ENCODE measurements at places on chromosomes 3 and 15.

DNA sequence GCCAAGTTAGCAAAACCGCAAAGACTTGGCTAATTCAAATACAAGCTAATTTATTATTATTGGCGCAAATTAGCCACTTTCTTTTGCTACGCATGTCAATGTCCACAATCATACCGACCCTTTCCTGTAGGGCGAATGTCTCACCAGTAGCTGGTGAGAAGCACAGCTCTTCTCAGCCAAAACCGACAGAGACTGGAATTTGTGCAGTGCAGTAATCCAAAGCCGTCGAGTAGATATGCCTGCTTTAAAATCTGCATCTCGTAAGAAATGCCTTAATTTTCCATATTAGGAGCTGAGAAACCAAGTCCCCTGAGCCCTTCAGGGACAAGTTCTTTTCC lies 614 bp upstream of the MINDY2 start:
- DNase-seq = no peak

DNA sequence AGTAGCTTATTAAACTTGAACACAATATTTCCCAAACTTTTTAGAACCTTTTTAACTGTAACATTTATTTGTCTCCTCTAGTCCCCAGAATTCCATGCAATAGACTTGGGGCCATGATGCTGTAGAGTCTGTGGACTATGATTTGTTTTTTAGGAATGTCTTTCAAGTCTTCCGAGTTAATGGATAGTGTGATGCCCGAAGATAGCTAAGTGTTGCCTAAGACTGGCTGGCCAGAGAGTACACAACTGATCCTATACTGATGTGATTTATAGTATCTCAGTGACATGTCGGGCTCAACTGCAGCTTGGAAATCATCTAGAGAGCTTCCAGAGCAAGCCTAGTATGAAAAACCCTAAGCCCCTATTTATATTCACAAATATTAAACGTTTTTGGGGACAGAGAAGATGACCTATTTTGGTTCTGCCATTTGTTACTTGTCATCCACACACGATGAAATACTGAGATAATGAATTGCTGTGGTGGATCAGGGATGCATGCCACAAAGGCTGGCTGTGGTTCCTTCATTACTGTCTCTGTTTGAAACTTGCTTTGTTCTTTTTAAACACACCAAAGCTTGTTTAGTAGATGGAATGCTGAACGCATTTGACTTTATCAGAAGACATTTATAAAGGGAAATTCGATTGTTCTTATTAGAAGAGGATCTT lies 507.4 kb downstream of the TAFA4 start:
- no peak for DNase-seq

DNA sequence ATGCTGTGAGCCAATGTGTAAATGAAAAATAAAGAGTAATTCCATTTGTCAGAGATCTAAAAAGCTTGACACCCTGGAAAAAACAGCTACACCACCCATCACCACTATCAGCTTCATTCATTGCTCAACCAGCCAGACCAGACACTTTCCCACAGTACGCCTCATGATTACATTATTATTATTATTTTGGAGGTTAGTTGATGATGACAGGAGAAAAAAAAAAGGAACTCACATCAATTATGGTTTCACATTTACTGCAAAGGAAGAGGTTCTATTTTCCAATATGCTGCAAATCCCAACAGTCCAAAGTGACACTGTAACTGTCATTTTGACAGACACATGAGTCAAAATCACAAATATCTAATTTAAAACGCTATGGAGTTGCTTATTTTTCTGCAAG lies 134.7 kb upstream of the TSC22D2 start:
- DNase-seq = no peak

DNA sequence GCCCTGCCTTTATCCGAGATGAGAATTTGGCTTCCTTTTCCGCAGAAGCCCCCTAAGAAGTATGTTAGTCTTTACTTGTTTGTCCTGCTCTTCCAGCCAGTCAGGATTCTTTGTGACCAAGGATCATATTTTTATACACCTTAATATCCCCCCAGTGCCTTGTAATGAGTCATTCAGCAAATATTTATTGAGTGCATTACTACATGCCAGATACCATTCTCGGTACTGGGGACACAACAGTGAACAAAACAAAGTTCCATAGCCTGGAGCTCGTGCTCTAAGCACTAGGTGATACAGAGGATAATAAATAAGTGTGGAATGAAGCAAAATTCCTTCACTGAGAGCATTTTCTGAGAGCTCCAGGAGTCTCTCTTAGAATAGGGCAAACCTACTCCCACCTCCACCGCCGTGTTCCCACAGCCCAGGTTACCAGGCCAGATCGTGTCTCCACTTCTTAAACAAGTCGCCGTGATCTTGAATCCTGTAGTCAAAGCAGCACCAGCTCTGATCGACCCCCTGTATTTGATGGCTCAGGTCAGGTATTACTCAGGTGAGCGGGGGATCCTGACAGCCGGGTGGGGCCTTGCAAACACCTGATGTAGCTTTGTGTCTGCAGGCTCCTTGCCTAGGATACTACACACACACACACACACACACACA lies 18.5 kb downstream of the TTC21A start:
- DNase-seq = no peak

DNA sequence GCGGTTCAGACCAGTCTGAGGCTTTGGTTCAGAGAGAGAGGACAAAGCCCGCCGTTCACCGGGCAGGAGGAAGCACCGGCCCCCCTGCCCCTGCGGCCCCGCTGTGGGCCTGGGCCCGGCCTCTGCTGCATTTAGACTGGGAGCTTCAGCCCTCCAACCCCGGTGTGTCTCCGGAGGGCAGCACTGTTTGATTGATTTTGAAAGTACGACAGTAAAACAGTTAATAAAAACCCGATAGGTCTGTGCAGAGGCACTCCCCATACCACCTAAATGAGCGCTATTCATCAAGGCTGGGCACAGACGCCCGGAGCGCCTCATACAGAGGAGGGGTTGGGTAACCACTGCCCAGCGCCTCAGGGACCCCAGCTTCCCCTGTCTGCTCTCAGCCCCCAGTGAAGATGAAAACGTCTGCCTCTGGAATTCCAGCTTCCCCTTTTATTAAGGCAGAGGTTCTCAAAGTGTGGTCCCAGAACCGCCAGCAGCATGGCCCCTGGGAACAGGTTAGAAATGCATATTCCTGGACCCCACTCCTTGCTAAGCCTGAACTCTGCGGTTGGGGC lies 256.7 kb upstream of the TLE3 start:
- DNase-seq = no peak

DNA sequence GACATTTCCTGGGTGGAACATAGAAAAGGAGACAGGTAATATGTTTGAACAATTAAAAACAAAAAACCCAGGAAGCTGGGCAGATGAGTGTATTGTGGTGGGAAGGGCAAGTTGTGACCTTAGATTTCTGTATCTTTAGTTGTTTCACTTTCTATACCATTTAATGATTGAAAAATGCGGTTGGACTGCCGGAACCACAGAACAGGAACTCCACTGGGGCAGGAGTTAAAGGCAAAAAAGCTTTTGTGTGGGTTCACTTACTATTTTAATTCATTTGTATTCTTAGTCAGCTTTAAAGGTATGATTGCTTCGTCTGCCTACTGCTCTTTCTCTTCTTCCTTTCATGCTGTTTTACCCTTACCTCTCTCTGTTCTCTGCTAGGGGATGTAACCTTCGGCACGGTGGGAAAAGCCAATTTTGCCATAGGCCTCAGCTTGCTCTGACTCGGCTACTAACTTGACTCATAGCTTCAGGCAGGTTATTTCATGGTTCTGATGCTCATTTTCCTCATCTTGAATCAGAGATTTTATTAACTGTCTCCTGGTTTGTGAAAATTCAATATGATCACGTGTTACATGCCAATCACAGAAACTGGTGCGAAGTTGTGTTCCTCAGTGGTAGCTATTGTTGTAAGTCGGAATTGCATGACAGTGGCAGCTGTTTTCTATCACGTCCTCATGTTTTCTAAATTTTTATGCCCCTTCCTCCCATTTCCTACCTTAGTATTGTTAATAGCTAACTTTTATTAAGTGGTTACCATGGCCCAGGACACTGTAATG lies 1.6 kb upstream of the MCTP2 start:
- no peak for DNase-seq

DNA sequence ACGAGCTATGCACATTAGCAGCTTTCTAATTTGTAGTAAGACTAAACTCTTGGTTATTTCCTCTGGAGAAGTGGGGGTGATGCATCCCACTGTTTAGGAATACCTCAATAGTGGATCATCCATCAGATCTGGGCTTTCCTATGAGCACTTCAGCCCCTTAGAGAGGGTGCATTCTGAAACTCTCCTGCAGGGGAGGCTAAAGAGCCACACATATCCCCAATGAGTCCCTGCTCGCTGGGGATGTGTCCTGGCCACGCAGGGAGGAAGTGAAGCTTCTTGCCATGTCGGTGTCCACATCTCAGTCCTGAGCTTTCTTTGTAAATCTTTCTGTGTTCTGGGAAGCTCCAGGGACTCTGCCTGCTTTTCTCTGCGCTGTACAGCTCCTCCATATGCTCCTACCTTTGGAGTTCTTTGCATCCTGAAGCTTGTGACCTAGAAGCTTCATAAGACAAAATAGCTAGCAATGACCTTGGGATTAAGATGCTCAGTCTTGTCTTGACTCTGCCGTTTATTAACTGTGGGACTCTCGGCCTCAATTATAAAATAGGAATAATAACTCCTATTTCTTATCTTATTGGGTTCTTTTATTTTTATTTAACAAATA lies 28.3 kb upstream of the MASP1 start:
- DNase-seq = no peak

DNA sequence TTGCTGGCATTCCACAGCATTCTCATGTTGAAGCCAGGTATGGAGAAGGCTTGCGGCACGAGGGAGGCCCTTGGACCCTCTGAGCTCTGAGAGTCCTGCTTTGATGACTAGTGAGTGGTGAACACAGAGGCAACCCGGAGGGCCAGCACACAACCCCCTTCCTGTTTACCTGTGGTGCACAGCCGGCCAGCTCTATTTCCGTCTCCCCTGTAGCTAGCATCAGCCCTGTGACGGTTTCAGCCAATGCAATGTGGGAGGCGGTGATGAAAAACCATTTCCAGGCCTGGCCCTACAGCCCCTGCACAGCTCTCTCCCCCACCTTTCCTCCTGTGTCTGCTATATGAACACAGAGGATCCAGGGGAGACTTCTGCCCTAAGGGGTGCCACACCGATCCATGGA lies 76.8 kb upstream of the KLHL25 start:
- DNase-seq = no peak

GRCh38 chr15:81398910-81399551 lies 25.0 kb upstream of the TMC3 start:
- DNase-seq = no peak

- DNase-seq = no peak
Observed at GRCh38 chr3:33006081-33006480, 54.6 kb downstream of the CCR4 start.

DNA sequence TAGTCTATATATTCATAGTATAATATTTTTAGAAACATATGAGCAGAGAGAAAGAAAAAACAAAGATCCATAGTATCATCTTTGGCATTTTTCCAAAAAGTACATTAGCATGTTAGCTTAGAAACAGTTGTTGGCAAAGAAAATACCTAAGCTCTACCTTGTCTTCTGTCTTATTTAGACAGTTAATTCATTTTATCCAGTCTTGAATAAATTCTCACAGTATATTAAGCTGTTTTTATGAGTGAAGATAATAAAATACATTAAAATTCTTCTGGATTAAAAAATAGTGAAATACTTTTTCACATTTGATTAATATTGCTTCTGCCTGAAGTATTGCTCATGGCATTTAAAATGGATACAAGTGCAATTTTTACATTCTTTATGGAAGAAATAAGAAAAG lies 145.2 kb downstream of the ZIC1 start:
- no peak for DNase-seq

- DNase-seq = no peak
Observed at GRCh38 chr3:66303491-66303901, 82.7 kb downstream of the SLC25A26 start.

DNA sequence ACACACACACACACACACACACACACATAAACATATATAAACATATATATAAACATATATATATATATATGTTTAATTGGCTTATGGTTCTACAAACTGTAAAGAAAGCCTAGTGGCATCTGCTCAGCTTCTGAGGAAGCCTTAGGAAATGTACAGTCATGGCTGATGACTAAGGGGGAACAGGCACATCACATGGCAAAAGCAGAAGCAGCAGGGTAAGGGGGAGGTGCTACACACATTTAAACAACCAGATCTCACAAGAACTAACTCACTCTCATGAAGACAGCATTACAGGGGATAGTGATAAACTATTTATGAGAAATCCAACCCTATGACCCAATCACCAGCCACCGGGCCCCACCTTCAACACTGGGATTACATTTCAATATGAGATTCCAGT lies 922.9 kb downstream of the SI start:
- no peak for DNase-seq

DNA sequence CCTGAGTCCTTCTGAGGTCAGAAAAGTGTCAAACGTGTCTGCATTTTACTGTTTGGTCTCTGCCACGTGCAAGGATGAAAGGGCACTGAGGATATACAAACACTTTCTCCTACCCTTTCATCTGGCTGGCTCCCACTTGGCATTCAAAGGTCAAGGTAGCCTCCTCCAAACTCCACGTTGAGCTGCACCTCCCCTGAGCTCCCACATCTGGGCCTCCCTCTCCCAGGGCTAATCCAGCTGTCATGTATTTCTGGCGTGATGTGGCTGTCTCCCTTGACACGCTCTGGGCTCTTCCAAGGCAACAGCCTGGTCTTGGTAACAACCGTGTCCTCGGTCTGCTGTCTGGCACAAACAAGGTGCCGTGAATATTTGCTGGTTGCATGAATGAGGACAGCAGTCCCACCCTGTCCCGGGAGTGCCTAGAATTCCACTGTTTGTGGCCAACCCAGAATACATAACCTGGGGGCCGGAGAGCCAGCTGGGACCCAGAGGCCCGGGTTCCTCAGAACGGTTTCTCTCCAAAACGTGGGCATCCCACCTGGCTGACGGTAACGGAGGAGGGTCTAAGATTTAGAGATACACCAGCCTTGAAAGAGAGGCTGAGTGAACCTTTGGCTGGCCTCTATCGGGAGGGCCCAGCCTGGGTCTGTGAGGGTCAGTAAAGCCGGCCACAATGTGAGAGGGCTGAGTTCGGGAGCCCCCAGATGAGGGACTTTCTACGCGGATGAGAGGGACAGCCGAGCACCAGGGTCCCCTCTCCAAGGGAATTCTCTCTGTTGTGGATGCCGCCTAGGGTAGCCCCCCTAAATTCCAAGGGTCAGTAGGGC lies 767 bp downstream of the GLT8D1 start:
- DNase-seq = no peak

DNA sequence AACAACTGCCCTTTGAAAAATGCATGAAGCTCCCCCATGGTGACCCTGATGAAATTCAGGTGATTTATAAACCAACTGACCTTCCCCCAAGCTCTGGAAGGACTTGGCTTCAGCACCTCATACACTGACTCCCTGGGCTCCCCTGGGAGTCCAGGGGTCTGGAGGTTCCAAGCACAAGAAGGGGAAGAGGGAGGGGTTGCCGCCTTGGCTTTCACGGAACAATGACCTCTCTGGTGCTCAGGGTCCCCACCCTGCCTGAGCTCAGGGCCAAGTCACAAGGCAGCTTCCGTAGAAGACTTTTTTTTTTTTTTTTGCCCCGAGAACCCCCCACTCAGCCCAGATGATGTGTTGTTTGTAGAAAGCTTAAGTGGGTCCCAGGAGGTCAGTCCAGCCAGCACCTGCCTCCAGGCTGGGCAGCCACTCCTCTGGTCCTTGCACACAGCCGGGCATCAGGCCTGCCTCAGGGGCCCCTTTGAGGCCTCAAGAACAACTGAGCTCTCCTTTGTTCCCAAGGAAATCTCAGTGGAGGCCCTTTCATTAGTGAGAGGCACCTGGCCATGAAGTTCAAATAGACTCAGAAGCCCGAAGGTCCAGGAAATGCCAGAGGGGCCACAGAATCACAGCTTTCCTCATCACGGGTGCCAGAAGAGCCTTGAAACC lies 14.0 kb upstream of the ALAS1 start:
- DNase-seq = no peak

Data from hypothalamus (tissue), 51 donors.